NCI-H1092 treated with DMSO at 0.1 percent for 48 hours (cell line): ENCODE measurements at places on chromosomes 16 and 17.

GRCh38 chr16:79182616-79183015, 417.9 kb downstream of the MAF start:
- no peak for DNase-seq

GRCh38 chr17:8189041-8189710, 804 bp downstream of the BORCS6 start:
- no peak for DNase-seq

DNA sequence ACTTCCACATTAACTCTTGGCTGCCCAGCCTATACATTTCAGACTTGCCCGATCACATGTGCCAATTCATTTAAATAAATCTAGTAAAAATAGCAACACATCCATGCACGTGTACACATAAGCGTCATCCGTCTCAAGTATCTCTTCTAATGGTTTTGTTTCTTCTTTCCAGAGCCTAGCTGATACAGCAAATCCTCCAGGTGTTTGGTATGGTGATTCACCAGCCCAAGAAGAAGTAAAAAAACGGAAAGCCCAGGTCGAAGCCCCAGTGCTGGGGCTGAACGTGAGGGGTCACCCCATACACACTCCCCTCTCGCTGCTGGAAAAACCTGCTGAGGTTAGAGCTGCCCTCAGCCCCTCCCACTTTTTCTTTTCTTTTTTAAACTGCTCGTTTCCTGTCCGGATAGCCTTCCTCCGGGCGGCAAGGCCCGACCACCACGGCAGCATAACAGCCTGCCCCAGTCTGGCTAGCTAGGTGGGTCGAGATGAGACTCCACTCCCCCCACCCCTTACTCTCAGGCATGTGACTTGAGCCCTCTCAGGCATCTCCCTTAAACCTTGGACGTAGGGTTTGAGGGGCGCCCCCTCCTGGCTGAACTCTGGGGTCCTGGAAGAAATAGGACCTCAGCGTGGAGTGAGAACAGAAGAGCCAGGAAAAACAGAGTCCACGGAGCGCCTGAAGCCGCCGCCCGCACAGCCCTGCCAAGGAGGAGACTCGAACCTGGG, 13.9 kb upstream of the OR1F1 start:
- DNase-seq, result no peak

GRCh38 chr17:74211912-74212208, 1.5 kb upstream of the TTYH2 start:
- DNase-seq, result no peak

GRCh38 chr17:74374858-74375257, 7.6 kb downstream of the GPR142 start:
- no peak for DNase-seq
